ENCODE measurements at places on chromosomes 11 and 22.

DNA sequence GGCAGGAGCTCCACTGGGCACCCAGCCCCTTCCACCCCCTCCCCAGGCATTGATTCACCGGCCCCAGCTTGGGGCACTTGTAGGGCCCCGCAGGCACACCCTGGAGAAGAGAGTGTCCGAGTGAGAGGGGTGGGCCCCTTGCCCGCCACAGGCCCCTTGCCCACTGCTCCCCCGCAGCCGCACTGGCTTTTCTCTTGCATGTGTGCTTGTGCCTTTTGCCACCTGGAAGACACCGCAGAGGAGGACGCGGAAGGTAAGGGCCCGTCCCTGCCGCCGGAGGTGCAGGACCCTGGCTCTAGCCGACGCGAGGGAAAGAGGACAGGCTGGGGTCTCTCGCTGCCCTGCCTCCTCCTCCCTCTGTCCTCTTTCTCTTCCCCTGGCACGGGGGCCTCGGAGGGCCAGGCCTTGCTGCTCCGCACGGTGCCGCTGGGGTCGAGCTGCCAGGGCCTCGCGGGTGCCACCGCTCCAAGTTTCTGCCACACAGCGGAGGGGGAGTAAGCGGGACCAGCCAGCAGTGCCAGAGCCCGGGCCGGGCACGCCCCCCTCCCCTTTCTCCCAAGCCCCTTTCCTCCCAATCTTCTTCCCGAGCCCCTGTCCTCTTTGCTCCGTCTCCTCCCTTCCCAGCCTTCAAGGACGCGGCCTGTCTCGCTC, 9.5 kb downstream of the TNNT3 start:
- no peak for DNase-seq

DNA sequence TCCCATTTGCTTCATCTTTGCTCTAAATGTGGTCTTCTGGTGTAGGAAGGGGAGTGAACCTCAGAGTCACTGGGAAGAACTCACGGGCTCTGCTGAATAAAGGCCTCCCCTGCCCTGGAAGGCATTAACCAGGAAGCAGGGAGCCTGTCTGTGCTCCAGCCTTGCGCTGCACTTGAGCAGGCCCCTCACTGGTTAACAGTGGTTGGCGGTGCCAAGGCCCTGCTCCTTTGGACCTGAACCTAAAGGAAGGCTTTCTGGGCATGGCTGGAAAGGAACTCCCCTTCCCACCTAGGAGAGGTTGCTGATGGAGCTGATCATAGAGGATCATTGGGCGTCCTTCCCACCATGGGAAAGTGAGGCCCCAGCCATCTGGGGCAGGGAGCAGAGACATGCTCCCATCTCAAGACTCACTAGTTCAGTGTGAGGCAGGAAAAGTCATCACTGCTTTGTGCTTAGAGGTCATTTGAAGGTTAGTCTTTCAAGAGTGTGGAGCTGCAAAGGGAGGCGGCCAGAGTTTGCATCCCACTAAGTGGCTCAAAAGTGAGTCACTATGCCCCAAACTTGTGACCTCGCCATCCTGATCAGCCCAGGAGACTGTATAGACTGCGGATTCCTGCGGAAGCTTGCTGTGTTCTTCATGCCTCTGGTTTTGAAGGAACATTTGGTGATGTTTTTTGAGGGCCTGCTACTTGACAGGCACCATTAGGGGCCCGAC, 50.4 kb downstream of the DBX1 start:
- no peak for DNase-seq

DNA sequence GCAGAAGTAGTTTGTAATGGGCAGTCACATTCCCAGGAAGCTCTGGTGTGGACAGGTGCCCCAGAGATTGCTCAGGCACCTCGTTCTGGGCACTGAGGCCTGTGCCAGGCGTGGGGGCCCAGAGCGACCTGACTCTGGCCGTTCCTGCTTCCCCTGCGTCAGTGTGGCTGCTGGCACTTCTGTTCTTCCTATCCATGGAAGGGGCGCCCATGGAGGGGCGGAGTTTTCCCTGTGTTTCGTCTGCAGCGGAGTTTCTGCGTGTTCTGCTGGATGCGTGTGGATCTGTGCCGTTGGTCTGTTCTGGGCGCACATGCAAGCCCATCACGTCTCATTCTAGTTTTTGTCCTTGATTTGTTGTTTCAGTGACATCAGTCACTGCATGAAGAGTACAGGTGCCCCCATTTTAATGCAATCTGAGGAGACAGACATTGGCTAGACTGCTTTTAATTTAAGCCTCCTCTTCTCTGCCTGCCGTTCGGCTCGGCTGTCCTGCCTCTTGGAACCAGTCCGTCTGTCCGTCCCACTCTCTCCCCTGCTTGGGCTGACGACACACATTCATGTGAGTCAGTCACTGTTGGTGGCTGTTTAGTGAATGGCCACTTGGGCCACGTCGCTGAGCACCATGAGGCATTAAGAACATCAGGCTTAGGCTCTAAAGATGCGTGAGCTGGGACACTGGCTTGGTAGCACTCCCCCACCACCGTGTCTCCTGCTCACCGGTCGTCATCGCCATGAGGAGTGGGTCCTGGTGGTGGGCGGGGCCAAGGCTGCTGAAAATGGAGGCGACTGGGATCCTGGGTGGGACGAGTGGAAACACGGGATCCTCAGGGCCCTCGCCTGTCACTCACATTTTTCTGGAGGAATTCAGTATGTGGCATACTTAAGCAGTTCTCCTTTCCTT, 255.8 kb downstream of the TBC1D22A start:
- DNase-seq, result no peak

GRCh38 chr11:117911694-117912093, 17.5 kb downstream of the TMPRSS13 start:
- no peak for DNase-seq

DNA sequence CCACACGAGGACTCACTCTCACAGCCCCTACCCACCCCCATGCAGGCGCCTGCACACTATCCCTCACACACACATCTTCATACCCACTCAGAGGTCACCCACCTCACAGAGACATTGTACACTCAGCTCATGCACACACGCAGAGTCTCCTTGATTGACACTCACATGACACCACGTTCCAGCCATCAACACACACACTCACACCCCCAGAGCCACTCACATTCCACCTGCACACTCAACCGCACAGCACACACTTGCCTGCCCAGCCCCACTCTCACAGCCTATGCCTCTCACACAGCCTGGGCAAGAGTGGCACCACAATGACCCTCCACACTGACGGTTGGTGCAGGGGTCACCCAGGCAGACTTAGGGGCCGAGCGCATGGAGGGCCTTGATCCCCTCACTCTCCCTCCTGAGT, 2.2 kb downstream of the SPI1 start:
- DNase-seq, result no peak

- DNase-seq, result no peak
These were observed 45.7 kb downstream of the PACS1 start for GRCh38 chr11:66115638-66116301.

- DNase-seq, result no peak
These were observed 8.3 kb downstream of the NDUFV1 start for GRCh38 chr11:67614730-67615714.

- DNase-seq, result no peak
These were observed 1.2 kb upstream of the MICALL1 start for GRCh38 chr22:37904572-37905533.

GRCh38 chr11:104813532-104813931, 84.7 kb downstream of the CASP12 start:
- no peak for DNase-seq

DNA sequence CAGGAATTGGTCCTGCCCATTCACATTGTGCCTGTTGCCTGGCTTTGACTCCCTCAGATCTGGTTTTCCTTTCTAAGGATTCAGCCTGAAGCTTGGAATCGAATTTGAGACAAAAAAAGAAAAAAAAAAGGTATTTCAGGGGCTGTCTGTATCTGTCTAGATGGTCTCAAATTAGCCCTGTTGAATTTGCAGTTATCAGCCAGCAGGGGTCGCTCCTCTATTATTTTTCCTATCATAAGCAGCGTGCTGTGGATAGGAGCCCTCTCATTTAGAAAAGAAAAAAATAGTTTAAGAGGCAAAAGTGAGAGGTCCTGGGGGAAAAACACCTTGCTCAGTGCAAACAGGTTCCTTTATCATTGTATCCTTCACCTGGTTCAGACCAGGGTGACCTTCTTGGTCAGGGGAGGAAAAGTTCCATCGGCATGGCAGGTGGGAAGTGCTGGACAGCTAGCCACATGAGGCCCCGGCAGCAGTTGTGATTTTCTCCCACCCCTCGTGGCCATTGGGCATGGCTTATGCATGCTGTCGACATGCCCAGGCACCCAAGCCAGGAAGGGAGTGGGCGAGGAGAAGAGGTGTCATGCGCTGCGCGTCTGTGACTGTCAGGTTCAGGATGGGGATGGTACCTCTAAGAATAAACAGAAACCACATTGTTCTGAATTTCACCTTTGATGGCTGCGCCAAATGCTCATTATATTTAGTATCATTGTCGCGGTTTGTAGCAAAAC, 13.1 kb downstream of the OR5AK2 start:
- no peak for DNase-seq

GRCh38 chr22:49024775-49025440, 802.8 kb downstream of the BRD1 start:
- no peak for DNase-seq

DNA sequence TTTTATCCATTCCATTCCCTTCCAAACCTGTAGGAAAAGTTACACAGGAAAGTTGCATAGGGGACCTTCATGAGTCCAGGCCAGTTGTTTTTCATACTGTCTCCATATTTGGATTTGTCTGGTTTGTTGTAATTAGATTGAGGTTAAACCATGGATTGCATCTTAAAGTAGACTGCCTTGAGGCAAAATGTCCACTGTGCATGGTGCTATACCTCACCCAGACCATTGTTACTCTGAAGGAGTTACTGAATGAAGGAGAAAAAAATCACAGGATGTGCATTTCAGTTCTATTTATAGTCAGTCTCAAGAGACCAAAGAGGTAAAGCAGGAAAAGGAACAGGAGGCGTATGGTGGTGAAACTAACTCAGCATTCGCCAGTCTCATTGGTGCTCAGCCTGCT, 29.6 kb upstream of the L3MBTL2 start:
- no peak for DNase-seq

DNA sequence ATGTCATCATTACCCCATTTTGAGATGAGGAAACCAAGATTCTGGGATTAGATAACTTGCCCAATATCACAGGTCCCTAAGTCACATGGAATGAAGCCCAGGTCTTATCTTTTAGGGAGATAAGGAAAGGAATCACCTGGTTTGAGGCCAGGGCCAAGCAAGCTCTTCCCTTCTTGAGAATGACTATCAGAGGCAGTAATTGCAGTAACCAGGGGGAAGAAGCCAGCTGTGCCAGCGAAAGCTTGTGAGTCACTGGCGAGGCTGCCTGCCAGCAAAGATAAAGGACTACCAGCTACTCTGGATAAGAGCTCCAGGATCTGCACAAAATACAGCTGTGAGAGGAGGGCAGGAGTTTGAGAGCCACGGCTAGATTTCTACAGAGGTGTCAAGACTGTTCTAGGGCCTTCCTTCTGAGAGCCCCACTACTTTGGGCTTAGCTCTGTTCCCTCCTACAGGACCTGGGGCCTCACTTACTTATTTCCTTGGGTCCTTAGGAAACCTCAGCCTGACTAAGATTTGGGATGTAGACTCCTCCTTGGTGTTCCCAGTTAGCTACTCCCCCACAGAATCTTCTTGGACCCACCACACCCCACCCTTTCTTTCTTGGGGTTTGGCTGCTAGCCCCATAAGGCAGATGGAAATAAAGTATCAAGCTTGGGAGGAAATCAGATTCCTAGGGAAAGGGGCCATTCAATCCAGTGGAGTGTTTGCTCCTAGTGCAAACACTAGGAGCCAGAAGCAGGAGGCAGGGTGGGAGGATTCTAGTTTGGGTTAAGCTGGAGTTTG, 9.7 kb upstream of the CCKBR start:
- no peak for DNase-seq

DNA sequence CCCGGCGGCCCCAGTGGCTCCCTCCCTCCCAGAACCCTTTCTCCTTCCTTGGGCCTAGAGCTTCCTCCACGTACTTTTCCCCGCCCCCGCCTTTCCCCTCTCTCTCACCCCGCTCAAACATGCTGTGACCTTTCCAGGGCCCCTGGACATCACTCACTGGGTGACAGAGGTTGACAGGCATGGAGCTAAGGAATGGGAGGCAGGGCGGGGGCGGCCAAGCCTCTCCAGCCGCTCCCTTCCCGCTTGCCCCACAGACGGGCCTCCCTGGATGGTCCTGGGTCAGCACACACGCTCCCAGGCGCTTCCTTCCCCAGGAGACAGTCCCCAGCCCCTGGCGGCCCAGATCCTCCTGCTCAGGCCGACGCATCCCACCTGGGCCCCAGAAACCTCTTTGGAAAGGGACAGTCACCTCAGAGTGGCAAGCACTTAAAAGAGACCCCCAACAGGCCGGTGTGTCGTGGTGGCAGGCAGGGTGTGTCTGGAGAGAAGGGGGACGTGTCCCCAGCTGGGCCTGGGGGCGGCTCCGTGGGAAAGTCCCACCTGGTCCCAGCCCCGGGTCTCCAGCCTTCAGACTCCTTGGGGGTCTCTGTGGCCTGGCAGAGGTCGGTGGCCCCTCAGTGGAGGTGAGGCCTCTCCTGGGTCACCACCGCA, 8.8 kb downstream of the H19 start:
- DNase-seq, result no peak

DNA sequence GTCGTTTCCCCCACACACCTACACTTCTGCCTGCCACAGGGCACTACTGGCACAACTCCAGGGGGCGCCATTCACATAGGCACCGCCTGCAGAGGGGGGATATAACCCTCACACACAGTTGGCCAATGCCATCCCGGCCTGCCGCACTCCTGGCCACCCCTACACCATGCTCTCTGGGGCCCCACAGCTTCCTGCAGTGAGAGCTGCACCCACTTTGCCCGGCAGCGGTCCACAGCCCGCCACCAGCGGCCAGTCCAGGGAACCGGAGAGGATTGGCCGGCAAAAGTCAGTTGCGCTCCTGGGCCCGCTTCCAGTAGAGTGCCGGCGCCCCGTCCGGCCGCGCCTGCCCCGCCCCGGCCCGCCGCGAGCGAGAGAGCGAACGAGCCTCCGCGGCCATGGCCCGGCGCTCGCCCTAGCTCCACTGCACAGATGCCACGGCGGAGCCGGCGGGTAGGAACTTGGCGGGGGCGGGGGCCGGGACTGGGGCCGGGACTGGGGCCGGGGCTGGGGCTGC, 25.6 kb upstream of the SUSD2 start:
- DNase-seq, result no peak

DNA sequence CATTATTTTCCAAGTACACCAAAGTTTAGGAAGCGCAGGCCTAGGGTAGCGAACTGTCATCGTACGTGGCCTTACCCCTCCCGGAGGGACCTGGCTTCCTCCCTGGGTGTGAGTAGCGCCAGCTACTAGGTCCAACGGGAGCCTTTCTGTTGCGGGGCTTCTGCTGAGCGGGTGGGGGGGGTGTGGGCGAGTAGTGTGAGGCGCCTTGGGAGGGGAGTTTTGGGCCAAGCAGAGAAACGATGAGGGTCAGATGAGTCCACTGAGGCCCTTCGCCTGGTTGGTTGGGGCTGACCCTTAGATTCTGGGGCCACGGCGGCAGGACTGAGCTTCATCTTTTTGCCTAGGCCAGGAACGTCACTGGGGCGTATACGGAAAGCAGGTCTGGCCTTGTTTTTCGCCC, 868 bp downstream of the TEF start:
- DNase-seq, result no peak

Data from SHP77 treated with DMSO at 0.1 percent for 48 hours (cell line).